ENCODE measurements at places on chromosomes 5 and 9. TPM values are rescaled to one million over a fixed set of nuclear protein-coding genes. Genes with fewer than 3 reads are reported as not detected.
A peak's percentile ranks its signal among the peaks of the same experiment; 100 is the strongest.

GRCh38 chr5:151819830-151820229, 48.1 kb downstream of the G3BP1 start:
- no peaks in the 10 kb centered on the region for H3K36me3 ChIP-seq
- H3K4me3 ChIP-seq = no peak overlapping the region
- no peak overlapping the region for H3K27ac ChIP-seq
- DNase-seq = no peak
- no peaks in the 10 kb centered on the region for H3K27me3 ChIP-seq

DNA sequence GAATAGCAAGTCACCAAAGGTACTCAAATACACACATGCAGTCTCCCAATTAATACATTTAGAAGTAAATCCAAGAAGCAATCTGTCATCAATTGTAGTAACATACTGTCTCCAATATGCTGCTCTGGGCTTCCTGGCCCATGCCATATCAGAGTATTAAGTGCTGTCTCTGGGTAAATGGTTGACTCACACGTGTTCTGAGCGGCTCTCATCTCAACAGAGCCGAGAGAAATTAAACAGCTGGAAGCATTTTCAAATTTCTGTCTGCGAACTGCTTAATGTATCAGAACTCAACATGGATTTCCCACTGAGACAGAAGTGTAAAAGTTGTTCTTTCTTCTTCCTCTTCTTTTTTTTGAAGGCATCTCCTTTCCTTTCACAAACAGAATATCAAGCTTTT, 247.3 kb upstream of the TAS2R1 start:
- DNase-seq = no peak
- H3K27ac ChIP-seq = no peak overlapping the region
- H3K36me3 ChIP-seq = no peaks in the 10 kb centered on the region
- H3K4me3 ChIP-seq = no peak overlapping the region
- H3K4me1 ChIP-seq = no peaks in the 10 kb centered on the region

DNA sequence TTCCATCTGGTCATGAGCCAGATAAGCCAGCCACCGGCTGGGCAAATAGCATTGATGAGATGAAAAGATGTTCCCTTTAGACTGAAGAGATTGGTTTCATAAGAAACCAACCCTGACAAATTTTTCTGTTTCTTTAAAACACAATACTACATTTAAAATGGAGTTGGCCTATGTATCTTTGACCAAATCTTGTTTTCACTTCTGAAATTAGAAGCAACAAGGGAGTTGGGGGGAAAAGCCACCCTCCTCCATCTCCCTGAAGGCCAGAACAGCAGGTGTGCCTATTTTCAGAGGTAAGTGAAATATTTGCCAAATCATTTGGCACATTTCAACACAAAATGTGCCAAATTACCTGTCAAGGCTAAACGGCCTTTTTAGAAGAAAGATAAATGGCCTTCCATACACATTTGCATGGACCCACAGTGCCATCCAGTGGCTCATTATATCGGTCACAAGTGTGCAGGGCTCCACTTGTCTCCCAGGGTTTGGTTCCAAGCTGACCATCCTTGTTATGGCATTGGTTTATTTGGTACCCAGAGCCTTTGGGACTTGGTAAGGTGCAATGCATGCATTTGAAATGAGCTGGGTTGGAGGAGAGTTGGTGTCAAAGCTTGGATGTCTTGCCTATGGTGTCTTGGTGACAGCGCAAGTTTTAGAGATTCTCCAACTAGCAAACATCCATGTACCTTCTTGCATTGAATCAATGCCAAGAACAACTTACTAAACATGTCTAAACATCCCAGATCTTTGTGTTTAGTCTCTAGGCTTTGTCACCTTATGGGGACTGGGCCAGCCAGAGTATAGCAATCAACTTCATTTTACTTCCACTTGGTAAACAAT, 372.0 kb upstream of the KIF2A start:
- DNase-seq = no peak
- no peaks in the 10 kb centered on the region for H3K4me1 ChIP-seq
- no peak overlapping the region for H3K4me3 ChIP-seq
- no peaks in the 10 kb centered on the region for H3K27me3 ChIP-seq

- no peaks in the 10 kb centered on the region for H3K27me3 ChIP-seq
- no peaks in the 10 kb centered on the region for H3K36me3 ChIP-seq
- H3K4me1 ChIP-seq = peaks cover 19% of the 10 kb centered on the region
- H3K27ac ChIP-seq = no peak overlapping the region
- peak overlapping the region; percentile 32 for H3K4me3 ChIP-seq
Measured at GRCh38 chr9:128250839-128251731, 24.7 kb downstream of the GOLGA2 start.

DNA sequence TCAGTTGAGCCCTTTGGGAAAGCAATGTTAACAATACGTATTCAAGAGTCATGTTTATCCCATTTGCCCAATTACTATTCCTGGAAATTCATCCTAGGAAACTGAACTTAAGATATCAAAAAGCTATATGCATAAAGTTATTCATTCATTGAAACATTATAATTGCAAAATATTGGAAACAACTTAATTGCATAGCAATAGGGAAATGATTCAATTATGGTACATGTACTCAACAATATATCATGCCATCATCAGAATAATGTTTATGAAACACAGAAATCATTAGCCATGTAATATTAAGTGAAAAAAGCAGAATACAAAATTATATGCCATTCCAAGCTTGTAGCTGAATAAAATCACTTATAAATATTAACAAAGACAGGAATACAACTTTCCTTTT, 35.3 kb downstream of the ABCA1 start:
- no peaks in the 10 kb centered on the region for H3K4me1 ChIP-seq
- no peak for DNase-seq
- no peaks in the 10 kb centered on the region for H3K27me3 ChIP-seq
- no peaks in the 10 kb centered on the region for H3K36me3 ChIP-seq
- H3K4me3 ChIP-seq = no peak overlapping the region

DNA sequence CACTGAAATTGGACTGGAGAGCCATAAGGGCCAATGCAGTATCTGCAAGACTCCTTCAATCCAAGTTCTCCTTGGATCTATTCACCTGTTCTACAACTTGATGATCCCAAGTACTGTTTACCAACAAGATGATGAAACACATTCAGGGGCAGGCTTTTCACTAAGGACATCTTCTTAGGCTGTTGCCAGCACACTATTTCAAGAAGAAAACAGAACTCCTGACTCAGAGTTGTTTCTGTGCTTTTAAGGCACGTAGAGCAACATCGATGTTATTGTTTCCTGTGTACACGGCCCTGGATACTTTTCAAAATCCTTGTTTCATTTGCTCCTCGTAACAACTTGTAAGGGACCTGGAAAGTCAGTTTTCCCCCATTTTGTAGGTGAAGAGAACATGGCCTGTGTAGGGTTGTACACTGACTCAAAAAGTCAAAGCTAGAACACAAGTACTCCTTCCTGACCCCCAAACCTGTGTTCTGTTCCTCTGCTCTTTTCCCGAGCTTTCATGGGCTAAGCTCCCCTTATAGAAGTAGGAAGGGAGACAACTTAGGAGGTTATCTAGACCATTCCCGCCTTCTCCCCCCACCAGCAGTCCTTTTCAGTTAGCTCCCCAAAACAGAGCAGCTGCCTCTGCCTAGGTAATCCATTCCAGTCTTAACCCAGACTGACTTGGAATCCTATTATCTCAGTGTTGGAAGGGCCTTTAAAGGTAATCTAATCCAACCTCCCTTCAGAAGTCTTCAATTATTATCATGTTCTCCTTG, 5.2 kb upstream of the MGAT1 start:
- no peaks in the 10 kb centered on the region for H3K36me3 ChIP-seq
- peak overlapping the region; percentile 93 for H3K27ac ChIP-seq
- H3K4me3 ChIP-seq = peak overlapping the region; percentile 87

- no peak overlapping the region for H3K27ac ChIP-seq
- H3K4me1 ChIP-seq = no peaks in the 10 kb centered on the region
- DNase-seq = no peak
- no peaks in the 10 kb centered on the region for H3K27me3 ChIP-seq
- H3K36me3 ChIP-seq = no peaks in the 10 kb centered on the region
- H3K4me3 ChIP-seq = no peak overlapping the region
Measured at GRCh38 chr5:95454536-95454935, 63.4 kb downstream of the FAM81B start.

- peaks cover 21% of the 10 kb centered on the region for H3K4me1 ChIP-seq
- no peaks in the 10 kb centered on the region for H3K36me3 ChIP-seq
- H3K4me3 ChIP-seq = peak overlapping the region; percentile 16
- no peak overlapping the region for H3K27ac ChIP-seq
- no peak for DNase-seq
Measured at GRCh38 chr5:55220433-55221185, 6.5 kb downstream of the MCIDAS start.

- DNase-seq = no peak
- no peaks in the 10 kb centered on the region for H3K36me3 ChIP-seq
- H3K4me3 ChIP-seq = peak overlapping the region; percentile 46
- H3K4me1 ChIP-seq = peaks cover 7% of the 10 kb centered on the region
Measured at GRCh38 chr5:610744-611730, 1.1 kb upstream of the CEP72 start.

DNA sequence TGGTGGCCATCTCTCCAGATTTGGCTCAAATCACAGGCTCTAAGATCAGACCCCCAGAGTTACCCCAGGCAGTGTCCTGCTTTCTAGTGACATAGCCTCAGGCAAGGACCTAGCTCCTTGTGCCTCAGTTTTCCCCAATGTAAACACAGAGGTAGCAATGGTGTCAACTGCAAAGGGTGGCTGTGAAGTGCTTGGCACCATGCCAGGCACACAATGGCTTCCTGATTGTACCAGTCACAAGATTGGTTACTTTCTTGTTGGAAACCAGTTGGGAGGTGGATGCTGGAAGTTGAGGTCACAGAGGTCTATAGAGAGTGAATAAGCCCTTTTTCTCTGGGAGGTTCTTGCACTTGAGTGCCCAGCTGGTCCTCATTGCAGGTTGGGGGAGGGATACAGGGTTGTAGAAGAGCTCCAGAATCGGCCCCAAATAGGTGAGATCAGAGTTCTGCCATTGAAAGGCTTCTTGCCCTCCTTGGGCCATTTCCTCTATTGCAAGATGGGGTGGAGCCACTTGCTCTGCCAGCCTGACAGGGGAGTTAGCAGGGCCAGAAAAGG, 2.3 kb downstream of the STKLD1 start:
- peaks cover 12% of the 10 kb centered on the region for H3K4me1 ChIP-seq
- no peaks in the 10 kb centered on the region for H3K27me3 ChIP-seq
- no peak for DNase-seq
- H3K4me3 ChIP-seq = no peak overlapping the region
- H3K27ac ChIP-seq = no peak overlapping the region

DNA sequence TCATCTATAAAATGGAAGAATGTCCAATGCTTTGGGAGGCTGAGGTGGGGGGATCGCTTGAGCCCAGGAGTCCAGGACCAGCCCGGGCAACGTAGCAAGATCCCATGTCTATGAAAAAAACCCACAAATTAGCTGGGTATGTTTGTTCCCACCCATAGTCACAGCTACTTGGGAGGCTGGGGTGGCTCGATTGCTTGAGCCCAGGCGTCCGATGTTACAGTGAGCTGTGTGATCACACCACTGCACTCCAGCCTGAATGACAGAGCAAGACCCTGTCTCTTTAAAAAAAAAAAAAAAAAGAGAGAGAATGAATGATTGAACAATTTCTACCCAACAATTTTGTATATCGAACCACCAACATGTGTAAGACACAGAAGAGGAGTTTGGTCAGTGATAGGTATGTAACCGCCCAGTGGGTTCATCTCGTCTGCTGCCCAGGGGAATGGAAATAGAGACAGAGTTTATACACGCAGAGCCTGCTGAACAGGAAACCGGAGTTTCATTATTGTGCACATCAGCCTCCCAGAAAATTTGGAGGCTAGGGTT, 26.2 kb upstream of the ERGIC1 start:
- no peak for DNase-seq
- no peaks in the 10 kb centered on the region for H3K36me3 ChIP-seq
- H3K27ac ChIP-seq = peak overlapping the region; percentile 76
- H3K4me1 ChIP-seq = peaks cover 11% of the 10 kb centered on the region
- H3K27me3 ChIP-seq = no peaks in the 10 kb centered on the region
- peak overlapping the region; percentile 59 for H3K4me3 ChIP-seq

DNA sequence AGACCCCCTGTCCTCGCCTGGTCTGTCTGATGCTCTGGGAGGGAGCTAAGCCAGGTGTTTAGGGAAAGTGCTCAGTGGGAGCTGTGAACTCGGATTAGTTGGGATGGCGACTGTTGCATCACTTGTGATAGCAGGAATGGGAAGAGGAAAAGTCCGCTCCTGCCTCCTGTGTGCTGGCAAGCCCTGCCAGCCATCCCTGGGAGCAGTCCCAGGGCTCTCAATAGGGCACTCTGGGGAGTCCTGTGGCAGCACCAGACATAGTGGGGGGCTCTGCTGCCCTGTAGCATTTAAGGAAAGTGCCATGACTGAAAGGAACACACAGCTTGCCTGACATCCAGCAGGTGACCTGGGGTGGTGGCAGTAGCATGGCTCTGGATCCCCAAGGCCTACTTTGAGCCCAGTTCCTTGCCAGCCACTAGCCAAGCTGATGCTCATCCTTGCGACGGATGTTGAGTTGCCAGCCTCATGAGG, 81.5 kb downstream of the AMBP start:
- DNase-seq = no peak
- no peaks in the 10 kb centered on the region for H3K36me3 ChIP-seq
- H3K27me3 ChIP-seq = no peaks in the 10 kb centered on the region

DNA sequence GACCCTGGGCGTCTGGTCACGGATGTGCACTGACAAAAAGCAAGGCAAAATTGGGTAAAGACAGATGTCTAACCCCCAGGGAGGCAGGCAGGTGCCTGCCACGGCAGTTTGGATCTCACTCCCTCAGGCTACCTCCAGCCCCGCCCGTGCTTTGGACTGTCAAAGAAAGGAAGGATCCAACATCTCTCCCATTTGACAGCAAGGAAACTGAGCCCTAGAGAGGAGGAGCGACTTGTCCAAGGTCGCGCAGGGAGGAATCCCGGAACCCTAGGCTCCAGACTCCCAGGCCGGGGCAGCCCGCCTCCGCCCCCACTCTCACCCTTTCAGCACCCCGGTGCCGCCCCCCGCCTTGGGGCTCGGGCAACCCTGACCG, 376 bp downstream of the GOLGA1 start:
- peak overlapping the region; percentile 91 for H3K4me3 ChIP-seq
- peak overlapping the region; percentile 93 for H3K27ac ChIP-seq
- no peaks in the 10 kb centered on the region for H3K27me3 ChIP-seq
- no peak for DNase-seq
- peaks cover 16% of the 10 kb centered on the region for H3K4me1 ChIP-seq
- no peaks in the 10 kb centered on the region for H3K36me3 ChIP-seq

- H3K27ac ChIP-seq = no peak overlapping the region
- H3K4me3 ChIP-seq = no peak overlapping the region
- DNase-seq = no peak
- no peaks in the 10 kb centered on the region for H3K27me3 ChIP-seq
Measured at GRCh38 chr9:118967901-118968300, 401.3 kb downstream of the BRINP1 start.

The PRELID2 gene
- 1.2 TPM for total RNA-seq

The RASEF gene
- not detected for total RNA-seq

The PCDHGB7 gene
- total RNA-seq = not detected

The MYOZ3 gene
- total RNA-seq = not detected

All from CD8-positive, alpha-beta memory T cell (primary cell).